DMS153 (cell line): ENCODE measurements at places on chromosomes 2 and 18.

DNA sequence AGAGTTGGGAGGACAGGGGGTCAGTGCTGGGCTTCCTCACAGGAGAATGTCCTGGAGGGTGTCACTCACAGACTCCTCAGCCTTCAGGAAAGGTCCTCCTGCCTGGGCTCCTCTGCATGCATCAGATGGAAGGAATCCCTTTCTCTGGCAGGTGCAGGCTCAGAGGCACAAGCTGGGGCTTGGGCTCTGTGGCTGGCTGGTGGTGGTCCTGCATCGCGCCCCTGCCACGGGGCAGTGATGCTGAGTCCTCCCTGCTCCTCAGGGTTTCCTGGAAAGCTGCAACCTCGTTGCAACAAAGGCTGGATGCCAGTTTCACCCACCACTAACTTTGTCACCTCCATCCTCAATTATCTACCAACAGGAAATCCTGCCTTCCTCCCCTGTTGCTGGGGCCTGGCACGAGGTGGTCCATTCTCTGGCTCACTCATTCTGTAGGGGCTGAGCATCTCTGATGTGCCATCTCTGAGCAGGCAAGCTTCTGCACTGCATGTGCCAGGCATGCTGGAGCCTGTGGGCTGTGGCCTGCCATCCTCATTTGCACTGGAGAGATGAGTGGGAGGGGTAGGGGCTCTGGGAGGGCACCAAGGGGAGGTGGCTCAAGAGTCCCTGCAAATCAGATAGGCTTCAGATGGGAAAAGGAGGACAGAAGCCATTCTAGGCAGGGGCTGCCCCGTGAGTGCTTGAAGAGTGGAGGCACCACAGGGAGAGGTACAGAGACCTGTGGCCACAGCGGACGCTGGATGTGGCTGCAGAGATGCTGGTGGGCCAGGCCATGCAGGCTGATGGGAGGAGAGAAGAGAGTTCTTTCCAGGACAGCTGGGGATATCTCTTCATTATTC is 272.6 kb upstream of the HS6ST1 start:
- no peak for DNase-seq

GRCh38 chr2:11004199-11004598 is 92.5 kb downstream of the KCNF1 start:
- peak; percentile 59 for DNase-seq

DNA sequence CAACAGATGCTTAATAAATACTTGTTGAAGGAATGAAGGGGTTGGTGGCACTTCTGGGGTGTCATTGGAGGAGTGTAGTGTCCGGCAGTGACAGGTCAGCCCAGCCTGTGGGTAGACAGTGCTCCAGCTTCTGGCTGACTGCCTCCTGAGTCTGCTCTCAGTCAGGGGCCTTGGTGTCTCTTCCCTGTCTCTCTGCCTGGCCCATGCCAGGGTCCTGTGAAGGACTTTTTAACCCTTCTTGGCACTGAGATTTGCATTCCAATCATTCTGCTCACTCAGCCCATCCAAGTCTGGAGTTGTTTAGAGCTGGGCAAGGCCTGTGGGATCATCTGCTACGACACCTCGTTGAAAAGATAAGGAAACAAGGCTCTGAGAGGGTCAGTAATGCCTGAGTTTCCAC is 1.4 kb upstream of the KCNK3 start:
- DNase-seq: no peak

DNA sequence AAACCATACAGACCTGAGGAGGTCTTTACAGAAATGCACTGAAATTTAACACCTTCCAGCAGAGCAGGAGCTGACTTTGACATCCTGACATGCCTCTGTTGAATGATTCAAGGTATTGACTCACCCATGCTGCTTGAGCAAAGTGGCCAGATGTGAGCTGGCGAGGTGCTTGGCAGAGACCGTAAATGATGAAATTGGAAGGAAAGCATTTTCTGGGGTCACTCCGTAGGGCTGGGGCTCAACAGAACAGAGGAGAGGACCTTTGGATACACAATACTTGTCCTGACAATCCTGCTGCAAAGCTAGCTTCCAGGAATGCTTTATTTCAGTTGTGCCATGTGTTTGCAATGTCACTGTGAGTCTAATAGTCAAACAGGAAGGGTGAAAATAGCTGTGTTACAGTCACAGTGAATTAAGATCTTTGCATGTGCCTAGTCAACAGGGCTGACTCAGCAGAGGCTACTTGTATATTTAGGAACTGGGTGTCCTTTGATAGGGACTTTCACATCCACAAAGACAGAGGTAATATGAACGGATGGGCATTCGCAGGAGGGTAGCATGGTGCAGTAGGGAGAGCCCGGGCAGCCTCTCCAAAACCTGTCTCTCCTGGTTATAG is 31.6 kb upstream of the NCK2 start:
- DNase-seq: no peak

DNA sequence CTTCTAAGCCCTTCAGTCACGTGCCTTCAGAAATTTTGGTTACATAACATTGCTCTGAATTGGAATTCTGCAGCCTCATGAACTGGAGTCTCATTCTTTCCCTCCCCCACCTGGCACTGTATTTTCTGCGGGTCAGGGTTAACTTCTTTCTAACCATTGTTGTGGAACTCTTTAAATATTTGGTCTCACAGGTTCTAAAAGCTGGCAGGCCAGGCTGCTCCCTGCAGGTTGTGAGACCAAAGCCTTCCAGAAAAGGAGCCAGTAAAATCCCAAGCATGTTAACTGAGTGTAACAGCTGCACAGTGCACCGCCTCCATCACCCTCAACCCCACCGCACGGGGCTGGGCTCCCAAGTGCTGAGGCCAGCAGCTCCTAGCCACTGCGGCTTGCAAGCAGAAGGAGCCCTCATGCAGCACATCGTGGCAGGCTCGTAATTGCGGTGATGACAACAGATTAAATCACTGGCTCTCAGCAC is 174.1 kb upstream of the ALPP start:
- DNase-seq: no peak

DNA sequence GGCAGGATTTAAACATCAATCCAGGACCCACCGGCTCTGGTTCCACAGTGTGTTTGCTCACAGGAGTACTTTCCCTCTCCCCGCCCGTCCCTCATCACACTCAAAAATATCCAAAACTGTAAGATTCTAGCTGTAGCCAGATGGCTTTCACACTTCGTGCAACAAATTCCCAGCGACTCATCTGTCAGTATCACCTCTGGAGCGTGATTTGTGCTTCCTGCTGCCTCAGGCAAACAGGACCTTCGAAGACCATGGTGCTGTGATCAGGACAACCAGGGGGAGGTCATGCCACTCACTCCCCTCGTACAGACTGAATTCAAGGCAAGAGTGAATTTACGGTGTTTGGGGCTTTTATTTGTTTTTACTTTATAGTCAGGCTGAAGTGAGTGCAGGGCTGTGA is 154.5 kb upstream of the PID1 start:
- no peak for DNase-seq

GRCh38 chr2:196546151-196546919 is 93.2 kb upstream of the CCDC150 start:
- no peak for DNase-seq

DNA sequence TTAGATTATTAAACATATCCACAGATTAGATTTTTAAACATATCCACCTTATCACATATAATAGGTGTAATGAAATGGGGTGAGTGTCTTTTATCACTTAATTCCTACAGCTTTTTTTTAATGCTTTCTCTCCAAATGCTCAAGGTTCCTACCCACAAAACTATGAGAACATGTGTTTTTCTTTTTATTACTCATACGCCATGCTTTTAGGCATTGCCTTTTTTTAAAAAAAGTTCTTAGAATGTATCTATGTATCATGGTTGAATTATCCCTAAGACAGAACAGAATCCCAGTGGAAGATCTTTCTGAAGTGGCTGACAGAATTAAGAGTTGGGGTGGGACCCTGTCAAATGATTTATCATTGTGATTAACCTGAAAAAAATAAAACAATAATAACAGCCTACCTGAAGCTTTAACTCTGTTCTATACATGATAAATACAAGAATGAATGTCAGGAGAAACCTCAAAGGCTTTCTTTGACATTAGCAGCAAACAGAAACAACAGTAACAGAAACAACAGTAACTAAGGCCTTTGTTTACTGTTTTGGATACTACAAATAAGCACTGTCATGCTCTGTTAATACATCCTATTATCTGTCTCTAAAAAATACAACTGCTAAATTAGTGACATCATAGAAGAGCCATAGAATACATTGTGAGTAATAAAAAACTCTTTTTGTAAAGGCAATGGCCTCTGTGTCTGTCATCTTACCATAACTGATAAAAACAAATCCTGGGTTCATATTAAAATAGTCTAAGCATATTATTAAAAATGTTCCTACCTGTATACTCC is 4.1 kb upstream of the ZNF397 start:
- DNase-seq: peak; percentile 88

DNA sequence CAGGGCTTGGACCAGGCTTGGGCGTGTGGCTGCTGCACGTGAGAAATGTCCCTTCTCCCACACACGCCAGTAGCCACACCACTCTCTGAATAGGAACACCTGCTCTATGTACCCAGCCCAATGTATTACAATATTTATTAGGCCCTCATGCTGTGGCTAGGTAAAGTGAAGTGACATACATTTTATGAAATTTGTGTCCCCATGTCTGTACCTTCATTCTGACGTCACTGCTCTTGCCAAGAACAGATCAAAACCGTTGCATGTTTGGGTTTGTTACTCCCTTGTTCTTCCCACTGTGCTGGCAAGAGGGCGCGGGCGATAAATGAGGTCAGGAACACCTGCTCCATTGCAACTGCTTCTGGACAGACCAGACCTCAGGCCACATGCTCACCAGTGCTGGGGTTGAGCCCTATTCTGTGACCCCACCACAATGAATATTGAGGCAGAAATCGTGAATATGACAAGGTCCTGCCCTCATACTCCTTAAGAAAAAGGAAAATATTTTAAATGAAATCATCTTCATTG is 436.4 kb upstream of the SALL3 start:
- no peak for DNase-seq

DNA sequence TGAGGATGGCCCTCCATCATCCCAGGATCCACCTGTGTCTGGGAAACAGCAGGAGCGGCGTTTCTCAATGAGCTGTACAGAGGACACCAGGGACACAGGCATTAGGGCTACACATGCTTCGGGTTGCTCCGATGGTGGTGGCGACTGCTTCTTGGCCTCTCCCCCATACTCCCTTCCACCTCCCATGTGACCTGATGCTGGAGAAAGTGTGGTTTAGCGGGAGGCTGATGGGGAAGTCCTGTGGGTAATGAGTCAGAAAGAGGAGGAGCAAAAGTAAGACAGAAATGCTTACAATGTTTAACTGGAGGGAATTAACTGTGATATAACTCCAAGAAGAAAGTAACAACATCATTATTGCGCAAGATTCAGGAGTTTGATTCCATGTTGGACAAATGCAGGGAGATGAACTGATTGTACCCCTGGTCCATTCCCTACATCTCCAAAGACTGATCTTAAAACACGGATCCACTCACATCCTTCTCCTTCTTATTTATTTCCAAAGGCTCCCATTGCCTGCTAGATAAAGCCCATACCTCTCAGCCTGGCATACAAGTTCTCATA is 186.6 kb downstream of the NRP2 start:
- DNase-seq: no peak

- DNase-seq: no peak
Measured at GRCh38 chr18:12008181-12008767, 27.0 kb downstream of the IMPA2 start.

DNA sequence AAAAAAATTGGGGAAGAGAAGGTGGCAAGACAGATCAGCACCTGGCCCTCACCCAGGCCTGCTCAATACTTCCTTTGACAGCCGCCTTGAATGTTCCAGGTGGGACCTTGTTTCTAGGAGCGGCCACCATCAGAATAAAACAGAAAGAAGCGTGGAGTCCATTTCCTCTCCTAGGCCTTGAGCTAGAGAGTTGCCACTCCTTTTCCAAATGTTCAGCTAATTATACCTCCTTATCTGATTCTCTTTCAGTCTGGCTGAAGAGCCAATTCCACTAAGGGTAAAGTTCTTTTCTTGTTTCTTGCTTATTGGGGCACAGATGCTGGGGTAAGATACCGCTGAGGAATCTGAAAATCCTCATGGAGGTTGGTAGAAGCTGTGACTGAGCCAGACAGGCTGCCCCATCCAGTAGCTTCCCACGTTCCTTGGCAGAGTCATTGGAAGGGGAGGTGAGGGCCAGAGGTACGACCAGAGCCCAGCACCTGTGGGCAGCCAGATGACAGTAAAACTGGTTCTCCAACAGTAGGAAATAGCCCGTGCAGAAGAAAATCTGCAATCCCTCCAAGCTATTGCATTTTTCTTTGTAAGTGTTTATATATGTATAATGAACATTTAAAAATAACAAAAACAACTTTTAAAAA is 51.5 kb downstream of the PLB1 start:
- no peak for DNase-seq

- DNase-seq: peak; percentile 57
Measured at GRCh38 chr2:1990724-1991123, 246.4 kb upstream of the PXDN start.

DNA sequence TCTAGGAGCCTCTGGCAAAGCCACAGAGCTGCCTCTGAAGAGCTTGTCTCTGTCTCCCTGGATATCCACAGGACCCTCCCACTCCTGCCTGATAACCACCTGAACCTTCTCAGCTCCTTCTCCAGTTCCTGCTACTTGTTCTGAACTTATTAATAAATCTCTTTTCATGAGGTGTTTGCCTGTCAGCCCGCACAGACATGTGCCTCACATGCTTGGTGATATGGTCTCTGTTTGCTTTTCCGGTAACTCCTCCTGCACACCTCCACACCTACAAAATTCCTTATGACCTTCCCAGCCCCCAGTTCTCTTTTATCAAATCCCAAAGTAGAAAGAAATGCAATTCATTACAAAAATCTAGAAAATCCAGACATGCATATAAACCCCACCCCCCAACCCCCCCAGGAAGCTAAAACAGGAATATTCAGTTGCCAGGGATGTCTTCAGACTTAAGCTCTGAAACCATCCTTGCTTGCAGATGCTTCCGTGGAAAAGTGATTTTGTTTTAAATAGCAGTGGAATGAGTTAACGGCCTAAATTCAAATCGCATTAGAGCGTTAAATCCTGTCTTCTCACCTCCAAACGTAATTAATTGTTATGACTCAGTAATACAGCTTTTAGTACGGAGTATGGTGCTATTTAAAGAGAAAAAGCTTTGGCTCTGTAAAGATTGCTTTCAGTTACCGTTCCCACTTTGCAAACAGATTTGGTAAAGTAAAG is 2.1 kb upstream of the PID1 start:
- no peak for DNase-seq

DNA sequence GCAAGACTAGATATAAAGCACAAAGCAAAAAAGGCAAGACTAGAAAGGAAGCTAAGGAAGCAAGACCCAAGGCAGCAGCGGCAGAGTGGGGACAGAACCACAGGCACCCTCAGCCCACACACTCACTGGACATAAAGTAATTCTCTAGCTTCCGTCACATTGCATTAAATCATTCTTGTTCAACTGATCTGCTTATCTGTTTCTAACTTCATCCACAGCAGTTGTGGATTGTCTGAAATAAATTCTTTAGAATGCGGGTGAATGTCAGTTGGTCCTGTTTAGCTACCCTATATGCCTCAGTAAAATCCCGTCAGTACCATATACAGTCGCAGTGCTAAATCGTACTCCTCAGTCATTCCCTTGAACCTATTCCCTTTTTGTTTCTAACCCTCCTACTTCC is 183.2 kb upstream of the SLC39A10 start:
- no peak for DNase-seq
